Occipital lobe (tissue), 3 donors: ENCODE measurements at places on chromosomes 2 and 18. TPM values are rescaled to one million over a fixed set of nuclear protein-coding genes. Genes with fewer than 3 reads are reported as not detected.

PRPF40A gene
- total RNA-seq, result 127 TPM

EPB41L3 gene
- total RNA-seq, result 72.7 TPM

KYNU gene
- 0.16 TPM for total RNA-seq

RASGRP3 gene
- total RNA-seq, result 11.1 TPM

HTR2B gene
- total RNA-seq, result 0.62 TPM

- DNase-seq, result no peak
Measured at GRCh38 chr18:65706646-65707045, 44.2 kb upstream of the CDH7 start.

DNA sequence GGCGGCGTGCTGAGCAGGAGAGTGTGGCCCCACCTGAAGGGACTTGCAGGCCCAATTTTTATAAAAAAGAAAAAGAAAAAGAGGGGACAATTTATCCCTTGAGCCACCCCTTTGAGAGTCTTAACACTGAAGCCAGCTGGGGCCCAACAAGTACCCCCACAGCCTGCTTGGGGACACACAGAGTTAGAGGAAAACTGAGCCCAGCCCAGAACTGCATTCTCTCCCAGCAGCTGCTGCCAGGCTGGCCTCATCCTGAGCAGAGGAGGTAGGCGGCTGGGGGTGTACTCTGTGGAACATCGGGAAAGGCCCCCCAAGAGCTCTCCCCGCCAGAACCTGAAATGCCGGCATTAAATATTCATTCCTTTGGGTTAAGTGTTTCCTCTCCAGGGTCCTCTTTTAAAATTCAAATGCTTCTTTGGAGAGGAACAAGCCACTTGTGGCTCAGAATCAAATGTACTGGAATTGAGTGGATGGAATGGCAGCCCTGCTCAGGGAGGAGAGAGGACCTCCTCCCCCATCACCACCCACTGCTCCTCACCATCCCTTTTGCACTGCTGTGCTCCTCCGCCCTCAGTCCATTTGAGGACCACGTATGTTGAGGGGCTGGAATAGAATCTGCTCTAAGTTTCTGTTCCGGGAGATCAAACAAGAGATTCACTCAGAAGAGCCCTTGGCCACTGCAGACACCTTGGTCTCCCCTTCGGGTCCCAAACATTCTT, 45.6 kb downstream of the C1QL2 start:
- no peak for DNase-seq

DNA sequence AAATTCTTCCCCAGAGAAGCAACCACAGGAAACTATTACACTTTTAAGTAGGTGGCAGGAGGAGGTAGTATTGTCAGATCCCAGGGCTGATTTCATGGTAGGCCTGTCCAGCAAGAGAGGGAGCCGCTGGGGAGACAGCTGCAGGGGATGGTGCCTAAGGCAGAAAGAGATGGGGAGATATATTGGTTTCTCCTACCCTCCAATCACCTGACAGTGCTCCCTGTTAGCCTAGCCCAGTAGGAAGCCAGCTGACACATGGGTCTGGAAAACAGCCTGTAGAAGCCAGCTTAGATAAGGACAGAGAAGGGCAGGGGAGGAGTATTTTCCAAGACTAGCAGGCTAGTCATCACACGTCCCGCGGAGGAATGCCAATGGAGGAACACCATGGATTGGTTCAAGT, 8.2 kb upstream of the SPOPL start:
- DNase-seq, result no peak

GRCh38 chr2:111698089-111698488, 185.9 kb downstream of the ANAPC1 start:
- no peak for DNase-seq

- no peak for DNase-seq
Measured at GRCh38 chr2:43541165-43541564, 54.7 kb downstream of the THADA start.

DNA sequence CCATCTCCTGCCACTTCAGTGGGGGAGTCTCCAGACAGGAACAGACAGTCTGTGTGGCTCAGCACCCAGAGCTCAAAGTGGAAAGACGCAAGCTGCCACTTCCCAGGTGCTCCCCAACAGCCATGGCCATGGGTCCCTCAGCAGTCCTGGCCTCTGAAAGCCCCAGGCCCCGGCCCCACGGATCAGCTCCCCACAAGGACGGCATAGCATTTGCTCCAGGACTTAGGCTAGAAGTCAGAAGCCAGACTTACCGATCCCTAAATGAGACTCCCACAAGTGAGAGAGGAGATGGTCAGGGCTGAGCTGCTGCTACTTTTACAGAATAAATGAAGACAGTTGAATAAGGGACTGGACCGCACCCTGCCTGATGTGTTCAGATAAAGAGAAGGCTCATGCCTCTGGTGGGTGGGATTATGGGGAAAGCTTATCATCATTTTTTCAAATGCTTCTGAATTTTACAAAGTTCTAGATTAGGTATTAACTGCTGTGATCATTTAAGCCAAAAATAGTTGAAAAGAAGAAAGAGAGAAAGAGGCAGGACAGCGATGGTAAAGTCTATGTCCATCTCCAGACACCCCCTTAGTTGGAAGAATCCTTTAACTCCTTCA, 50.5 kb downstream of the ADD2 start:
- no peak for DNase-seq

- no peak for DNase-seq
Measured at GRCh38 chr2:133654949-133655348, 86.7 kb upstream of the NCKAP5 start.

DNA sequence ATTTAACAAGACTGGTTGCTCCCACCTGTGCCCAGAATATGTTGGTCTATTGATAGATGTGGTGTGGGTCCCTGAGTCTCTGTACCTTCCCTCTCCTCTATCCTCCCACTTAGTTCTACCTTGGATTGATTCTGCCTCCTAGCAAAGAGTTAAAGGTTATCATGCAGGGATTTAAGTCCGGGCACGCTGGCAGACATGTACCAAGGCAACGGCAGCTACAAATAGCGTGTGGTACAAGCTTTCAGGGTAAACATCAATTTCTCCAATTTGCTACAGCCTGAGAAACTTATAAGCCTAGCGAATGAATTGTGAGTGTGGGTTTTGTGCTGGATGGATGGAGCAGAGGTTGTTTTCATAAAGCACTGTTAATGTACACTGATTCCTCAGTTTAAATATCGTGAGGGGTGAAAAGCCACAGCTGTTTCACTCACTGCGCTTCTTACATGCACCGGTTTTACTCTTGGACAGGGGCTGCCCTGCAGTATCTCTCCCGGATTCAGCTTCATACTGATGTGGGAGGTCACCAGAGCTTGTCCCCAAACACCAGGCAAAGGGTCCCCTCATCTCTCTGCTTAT, 289.8 kb downstream of the ICOS start:
- no peak for DNase-seq
